T-helper 22 cell (primary cell): ENCODE measurements at places on chromosomes 7 and 10.

DNA sequence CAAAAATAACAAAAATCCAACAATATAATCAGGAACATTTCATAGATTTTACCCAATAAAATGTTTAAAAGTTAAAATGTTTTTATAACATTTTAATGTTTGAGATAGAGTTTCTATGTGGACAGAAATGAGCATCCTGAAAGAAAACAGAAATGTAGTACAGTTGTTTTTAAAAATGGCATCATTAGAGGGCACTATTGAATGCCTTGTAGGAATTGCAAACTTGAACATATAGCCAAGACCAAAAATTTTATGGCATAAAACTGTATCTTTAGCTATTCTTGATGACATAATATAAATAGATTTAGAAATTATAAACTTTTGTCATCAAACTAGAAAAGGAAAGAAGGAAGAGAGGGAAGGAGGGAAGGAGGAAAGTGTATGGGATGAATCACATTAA lies 1372.7 kb downstream of the GATA3 start:
- no peak for DNase-seq

DNA sequence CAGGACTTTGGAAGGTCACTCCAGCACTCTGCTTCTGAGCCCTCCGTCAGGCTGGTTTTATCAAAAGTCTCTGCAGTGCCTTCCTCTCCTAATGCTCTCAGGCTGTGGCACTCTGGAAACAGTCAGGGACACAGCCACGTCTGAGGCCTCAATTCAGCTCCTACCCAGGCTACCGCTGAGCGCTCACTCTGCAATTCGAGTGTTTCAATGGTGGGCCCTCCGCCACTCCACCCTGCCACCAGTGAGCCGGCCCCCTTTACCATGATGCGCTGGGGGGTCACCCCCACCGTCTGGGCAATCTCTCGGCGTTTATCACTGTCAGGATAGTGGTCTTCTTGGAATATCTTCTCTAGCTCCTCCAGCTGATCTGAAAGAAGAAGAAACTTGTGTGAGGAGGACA lies 3.5 kb downstream of the NOBOX start:
- no peak for DNase-seq

- no peak for DNase-seq
These were observed 552.5 kb upstream of the SORCS1 start for GRCh38 chr10:107717046-107717445.

DNA sequence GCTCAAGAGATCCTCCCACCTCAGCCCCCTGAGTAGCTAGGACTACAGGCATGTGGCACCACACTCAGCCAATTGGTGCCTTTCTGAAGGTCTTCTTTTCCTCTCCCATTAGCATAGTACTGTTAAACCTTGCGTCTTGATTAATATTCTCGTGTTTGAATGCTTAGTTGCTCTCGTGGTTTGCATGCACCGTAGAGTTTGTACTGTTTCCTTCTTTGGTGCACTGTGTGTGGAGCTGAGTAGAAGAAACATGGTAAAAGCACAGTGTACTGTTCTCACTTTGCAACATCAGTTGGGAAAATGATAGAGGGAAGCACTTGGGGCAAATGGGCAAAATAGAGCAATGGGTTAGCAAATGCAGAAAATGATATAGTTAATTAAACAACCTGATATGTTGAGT lies 27.6 kb upstream of the RPA3 start:
- DNase-seq: no peak

- no peak for DNase-seq
These were observed 446.9 kb downstream of the KIF20B start for GRCh38 chr10:90148116-90148855.

- no peak for DNase-seq
These were observed 3.4 kb downstream of the HIPK2 start for GRCh38 chr7:139774376-139774775.

DNA sequence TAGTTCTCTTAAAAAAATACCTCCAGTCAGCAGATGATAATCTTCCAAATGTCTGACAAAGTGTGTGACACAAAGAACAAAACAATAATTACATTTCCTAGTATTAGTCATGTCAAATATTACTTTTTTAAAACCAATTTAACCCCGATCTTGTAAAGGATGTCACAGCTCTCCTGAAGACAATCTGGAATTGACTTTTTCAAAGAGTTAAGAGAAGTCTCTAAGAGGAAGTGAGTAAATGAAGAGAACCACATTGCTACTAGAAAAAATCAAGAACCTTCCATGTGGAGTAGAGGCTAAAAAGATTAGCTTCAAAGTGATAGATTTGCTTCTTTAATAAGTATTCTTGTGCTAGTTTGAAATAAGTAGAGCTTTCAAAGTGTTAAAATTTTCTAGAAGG lies 218.2 kb upstream of the IMMP2L start:
- no peak for DNase-seq

DNA sequence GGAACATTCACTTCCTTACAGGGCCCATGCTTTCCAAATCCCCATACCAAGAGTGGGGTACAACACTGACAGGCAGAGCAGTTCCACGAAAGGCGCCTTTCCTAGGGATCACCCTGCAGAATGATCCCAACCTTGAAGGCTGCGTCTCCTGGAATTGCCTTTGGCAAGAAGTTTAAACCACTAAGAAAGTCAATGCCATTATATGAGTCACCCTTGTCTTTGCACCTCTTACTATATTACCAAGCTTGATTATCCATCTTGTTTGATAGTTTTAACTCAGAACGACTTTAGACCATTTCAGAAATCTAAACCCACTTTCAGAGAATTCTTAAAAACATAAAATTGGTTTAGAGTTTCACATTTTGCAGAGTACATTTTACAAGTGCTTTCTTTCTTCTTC lies 282.1 kb downstream of the ARHGAP12 start:
- no peak for DNase-seq

GRCh38 chr7:55464422-55464821 lies 99.3 kb downstream of the LANCL2 start:
- no peak for DNase-seq

GRCh38 chr7:136925556-136925955 lies 57.1 kb downstream of the CHRM2 start:
- DNase-seq: no peak

GRCh38 chr7:100685631-100686145 lies 8.4 kb downstream of the GIGYF1 start:
- DNase-seq: no peak
